Mononuclear cell (primary cell): ENCODE measurements at places on chromosomes 5 and 9. TPM values are rescaled to one million over a fixed set of nuclear protein-coding genes. Genes with fewer than 3 reads are reported as not detected.

Gene PPP3R2
- not detected for total RNA-seq

Gene CRB2
- not detected for total RNA-seq

Gene FBXL7
- total RNA-seq: not detected

Gene RGMB
- total RNA-seq: 21.3 TPM

Gene NSG2
- total RNA-seq: not detected

Gene DDX31
- 10.3 TPM for total RNA-seq

Gene HBEGF
- total RNA-seq: 80.5 TPM

Gene DNM1
- 1.4 TPM for total RNA-seq

Gene CDH9
- total RNA-seq: 0.10 TPM

Gene NUTM2F
- not detected for total RNA-seq

Gene ZCCHC9
- 16.0 TPM for total RNA-seq

Gene PALM2AKAP2
- total RNA-seq: under 0.01 TPM

Gene ANGPTL2
- 0.10 TPM for total RNA-seq

Gene WDR41
- 30.0 TPM for total RNA-seq

Gene ABO
- total RNA-seq: 4.5 TPM

Gene CARTPT
- total RNA-seq: not detected

Gene RANBP3L
- 0.10 TPM for total RNA-seq

Gene SLC25A2
- total RNA-seq: 0.73 TPM

Gene WDR36
- total RNA-seq: 33.1 TPM

Gene OR2K2
- total RNA-seq: not detected

Gene MAMDC2
- total RNA-seq: 0.10 TPM

Gene UNC5A
- not detected for total RNA-seq

Gene CCNJL
- total RNA-seq: 0.94 TPM

Gene IRX4
- not detected for total RNA-seq

Gene CCL28
- total RNA-seq: 8.8 TPM

Gene BAAT
- 0.10 TPM for total RNA-seq

Gene BTNL3
- not detected for total RNA-seq

Gene MLANA
- 0.10 TPM for total RNA-seq

Gene PLCXD3
- total RNA-seq: under 0.01 TPM

Gene TAF11L10
- total RNA-seq: not detected

Gene S100Z
- 5.6 TPM for total RNA-seq
